Occipital lobe (tissue), 3 donors: ENCODE measurements at places on chromosomes 5 and 9. TPM values are rescaled to one million over a fixed set of nuclear protein-coding genes. Genes with fewer than 3 reads are reported as not detected.

The SPATA31D4 gene
- total RNA-seq: not detected

GRCh38 chr9:3751125-3751758 is 225.4 kb upstream of the RFX3 start:
- DNase-seq: no peak

- no peak for DNase-seq
These were observed 234.7 kb downstream of the NMUR2 start for GRCh38 chr5:152170350-152170749.

The GRXCR2 gene
- not detected for total RNA-seq

GRCh38 chr9:115777610-115778009 is 376.0 kb upstream of the PAPPA start:
- DNase-seq: no peak

GRCh38 chr5:63963080-63963735 is 963 bp upstream of the HTR1A start:
- no peak for DNase-seq

DNA sequence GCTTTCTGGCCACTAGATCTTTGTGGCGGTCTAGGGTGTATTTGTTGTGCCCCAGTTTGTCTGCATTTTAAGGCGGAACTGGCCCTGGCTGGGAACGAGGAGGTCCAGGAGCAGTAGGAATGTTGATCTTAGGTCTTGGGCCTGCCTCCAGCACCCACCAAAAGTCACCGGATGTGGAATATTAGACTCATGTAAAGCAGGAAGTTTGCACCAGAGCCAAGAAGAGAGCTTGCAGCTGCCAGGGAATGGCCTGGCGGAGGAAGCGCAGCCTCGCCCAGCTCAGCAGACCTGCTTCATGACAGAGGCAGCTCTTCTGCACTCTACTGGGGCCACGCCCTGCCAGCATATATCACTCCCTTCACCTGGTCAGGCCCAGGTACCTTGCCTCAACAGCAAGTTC is 3.3 kb downstream of the GPX3 start:
- no peak for DNase-seq

The PKN3 gene
- 0.31 TPM for total RNA-seq

The ORM2 gene
- total RNA-seq: not detected

The CCNI2 gene
- 0.16 TPM for total RNA-seq

The RNF183 gene
- not detected for total RNA-seq

The SLC35A4 gene
- 3.7 TPM for total RNA-seq

The GGTA1 gene
- 2.3 TPM for total RNA-seq

DNA sequence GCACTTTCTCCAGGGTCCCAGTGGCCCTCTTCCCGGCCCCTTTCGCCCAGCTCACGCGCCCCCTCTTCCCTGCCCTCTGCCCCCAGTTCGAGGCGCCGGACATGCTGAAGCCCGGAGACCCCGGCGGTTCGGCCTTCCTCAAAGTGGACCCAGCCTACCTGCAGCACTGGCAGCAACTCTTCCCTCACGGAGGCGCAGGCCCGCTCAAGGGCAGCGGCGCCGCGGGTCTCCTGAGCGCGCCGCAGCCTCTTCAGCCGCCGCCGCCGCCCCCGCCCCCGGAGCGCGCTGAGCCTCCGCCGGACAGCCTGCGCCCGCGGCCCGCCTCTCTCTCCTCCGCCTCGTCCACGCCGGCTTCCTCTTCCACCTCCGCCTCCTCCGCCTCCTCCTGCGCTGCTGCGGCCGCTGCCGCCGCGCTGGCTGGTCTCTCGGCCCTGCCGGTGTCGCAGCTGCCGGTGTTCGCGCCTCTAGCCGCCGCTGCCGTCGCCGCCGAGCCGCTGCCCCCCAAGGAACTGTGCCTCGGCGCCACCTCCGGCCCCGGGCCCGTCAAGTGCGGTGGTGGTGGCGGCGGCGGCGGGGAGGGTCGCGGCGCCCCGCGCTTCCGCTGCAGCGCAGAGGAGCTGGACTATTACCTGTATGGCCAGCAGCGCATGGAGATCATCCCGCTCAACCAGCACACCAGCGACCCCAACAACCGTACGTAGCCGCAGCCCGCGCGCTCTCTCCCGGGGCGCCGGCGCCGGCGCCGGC is 1.0 kb downstream of the PRDM6 start:
- DNase-seq: no peak

DNA sequence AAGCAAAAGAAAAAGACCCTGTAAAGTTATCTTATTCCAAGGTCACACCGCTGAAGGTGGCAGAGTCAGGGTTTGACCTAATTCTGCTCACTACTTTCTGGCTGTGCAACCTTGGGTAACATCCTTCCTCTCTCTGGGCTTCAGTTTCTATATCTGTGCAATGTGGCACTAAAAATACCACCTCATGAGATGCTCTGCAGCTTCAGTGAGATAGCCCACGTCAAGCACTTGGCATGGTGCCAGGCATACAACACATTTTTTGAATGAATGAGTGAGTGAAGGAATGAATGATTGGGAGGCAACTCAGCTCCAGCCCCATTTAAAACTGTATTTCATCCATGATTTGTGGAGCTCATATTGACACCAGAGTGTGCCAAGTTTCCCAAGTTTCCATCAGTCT is 62.3 kb downstream of the FOXI1 start:
- no peak for DNase-seq

DNA sequence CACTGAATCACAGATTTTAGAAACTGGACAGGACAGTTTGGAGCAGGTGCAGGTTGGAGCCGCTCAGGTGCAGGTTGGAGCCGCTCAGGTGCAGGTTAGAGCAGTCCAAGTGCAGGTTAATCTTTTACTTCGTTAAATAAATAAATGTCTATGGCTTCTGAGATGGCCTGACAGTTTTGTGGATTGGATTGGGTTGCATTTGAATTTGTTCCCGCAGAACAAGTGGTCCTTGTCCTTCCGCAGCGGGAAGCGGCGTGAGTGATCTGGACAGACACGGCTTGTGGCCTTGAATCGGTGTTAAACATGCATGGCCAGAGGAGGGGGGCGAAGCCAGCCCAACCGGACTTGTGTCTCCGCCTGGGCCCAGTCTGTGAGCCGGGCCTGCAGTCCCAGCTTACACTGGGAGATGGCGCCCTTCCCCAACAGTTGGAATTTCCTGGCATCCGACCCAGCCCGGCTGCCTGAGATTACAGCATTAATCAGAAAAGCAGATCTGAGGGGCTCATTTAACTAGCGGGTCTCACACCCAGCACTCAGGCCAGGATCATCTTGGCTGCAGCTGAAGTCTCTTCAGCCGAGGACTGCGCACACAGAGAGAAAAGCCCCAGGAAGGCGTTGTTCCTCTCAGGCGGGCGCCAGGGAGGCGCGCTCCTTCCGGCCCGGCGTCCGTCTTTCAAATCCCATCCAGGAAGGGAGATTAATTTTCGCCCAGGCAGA is 1.5 kb upstream of the OLFM1 start:
- peak; percentile 80 for DNase-seq

The SMARCA2 gene
- total RNA-seq: 157 TPM

The AGXT2 gene
- total RNA-seq: not detected

DNA sequence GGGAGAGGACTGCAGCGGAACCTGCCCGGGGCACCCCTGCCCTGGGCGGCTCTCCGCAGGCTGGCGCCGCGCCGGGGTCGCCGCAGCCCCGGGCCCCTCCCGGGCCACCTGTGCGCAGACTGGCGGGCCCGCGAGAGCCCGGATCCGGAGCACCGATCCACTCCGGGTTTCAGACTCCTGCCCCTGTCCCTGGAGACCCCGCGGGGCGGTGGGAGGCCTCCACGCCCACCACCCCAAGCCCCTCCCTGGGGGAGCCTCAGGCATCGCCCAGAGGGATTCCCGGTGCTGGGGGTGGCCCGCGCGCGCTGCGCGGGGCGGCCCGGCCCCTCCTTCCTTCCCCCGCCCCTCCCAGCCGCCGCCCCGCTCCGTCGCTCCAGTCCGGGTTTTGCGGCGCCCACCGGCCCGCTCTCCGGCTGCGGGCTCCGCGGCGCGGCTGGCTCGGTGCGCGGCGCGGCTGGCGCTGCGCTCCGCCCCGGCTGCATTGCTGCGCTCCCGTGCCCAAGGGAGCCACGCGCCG is at the start of gene UNC5A:
TSS of gene UNC5A (plus strand) at position 479 of the 517 bp plus-strand sequence. CDS start 192 bp downstream, outside the sequence.
- DNase-seq: peak; percentile 37

DNA sequence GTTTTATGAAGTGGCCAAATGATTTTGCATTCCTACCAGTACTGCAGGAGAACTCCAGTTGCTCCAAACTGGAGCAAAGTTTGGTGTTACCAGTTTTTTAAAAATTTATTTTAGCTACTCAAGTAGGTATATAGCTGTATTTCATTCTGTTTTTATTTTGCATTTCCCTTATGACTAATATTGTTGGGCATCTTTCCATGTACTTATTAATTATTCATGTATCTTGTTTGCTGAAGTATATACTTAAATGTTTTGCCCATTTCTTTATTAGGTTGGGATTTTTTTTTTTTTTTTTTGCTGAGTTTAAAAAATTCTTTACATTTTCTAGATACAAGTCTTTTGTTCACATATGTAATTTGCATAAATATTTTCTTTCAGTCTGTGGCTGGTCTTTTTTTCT is 386.6 kb upstream of the DAB2 start:
- DNase-seq: no peak

The CDC20B gene
- total RNA-seq: 0.78 TPM

GRCh38 chr5:104186510-104186909 is 623.9 kb upstream of the NUDT12 start:
- no peak for DNase-seq

- DNase-seq: no peak
These were observed 67.3 kb downstream of the SNX30 start for GRCh38 chr9:112817860-112818203.
